Activated T-cell treated with anti-CD3 and anti-CD28 coated beads for 4 hours (primary cell): ENCODE measurements at places on chromosomes 7 and 10.
A peak's percentile ranks its signal among the peaks of the same experiment; 100 is the strongest.

GRCh38 chr7:141235656-141236055 lies 161.8 kb downstream of the TMEM178B start:
- no peak for DNase-seq

DNA sequence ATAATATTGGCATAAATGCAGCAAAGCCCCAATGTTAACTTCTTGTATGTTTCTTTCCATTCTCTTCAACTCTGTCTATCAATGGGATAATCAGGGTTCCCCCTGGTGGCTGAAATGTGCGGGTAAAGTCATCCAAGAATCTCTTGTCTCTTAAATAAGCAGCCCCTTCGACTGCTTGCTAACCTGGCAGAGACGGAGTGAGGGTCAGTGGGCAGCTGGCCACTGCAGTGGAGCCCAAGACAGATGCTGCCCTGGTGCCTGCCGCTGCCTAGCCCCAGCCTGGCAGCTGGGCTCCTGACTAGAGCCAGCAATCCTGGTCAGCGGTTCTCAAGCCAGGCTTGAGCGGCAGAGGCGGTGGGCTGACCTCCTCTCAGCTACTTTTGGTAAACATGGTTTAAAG lies 248.9 kb downstream of the COBL start:
- peak; percentile 35 for DNase-seq

- no peak for DNase-seq
Measured at GRCh38 chr10:107747851-107748250, 583.3 kb upstream of the SORCS1 start.

DNA sequence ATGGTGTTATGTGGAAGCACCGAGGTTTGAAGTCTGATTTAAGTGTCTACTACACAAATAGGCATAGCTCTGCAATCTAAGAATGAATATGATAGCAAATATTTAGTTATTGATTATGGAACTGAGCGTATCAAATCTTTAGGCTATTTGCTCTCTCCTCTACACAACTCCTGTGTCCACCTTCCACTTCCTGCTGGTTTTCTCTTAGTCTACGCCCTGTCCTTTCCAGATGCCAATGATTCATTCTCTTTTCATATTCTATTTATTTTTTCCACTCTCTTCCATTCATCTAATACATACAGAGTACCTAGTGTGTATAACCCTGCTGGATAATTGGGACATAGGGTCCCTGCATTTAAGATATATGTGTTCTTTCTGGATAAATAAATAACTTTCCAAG lies 83.7 kb downstream of the DGKB start:
- DNase-seq = no peak

DNA sequence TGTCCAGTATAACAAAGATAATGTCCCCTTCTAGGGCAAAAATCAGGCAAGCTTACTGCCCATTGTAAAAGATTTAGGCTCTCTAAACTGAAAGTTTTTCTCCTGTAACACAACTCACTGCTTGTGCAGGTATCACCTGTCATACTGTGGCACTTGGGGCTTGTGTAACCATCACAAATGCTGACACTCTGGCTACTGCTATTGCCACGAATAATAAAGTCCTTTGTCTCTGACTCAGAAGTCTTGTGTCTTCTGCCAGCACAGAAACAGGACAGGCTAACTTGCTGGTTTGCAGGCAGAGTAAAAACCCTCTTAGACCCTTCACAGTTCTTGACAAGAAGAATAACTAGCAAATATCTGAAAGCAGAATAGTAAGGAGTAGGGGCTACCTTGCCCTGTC lies 273.9 kb downstream of the RPS24 start:
- no peak for DNase-seq

- DNase-seq = no peak
Measured at GRCh38 chr10:131421381-131421780, 109.9 kb upstream of the TCERG1L start.

DNA sequence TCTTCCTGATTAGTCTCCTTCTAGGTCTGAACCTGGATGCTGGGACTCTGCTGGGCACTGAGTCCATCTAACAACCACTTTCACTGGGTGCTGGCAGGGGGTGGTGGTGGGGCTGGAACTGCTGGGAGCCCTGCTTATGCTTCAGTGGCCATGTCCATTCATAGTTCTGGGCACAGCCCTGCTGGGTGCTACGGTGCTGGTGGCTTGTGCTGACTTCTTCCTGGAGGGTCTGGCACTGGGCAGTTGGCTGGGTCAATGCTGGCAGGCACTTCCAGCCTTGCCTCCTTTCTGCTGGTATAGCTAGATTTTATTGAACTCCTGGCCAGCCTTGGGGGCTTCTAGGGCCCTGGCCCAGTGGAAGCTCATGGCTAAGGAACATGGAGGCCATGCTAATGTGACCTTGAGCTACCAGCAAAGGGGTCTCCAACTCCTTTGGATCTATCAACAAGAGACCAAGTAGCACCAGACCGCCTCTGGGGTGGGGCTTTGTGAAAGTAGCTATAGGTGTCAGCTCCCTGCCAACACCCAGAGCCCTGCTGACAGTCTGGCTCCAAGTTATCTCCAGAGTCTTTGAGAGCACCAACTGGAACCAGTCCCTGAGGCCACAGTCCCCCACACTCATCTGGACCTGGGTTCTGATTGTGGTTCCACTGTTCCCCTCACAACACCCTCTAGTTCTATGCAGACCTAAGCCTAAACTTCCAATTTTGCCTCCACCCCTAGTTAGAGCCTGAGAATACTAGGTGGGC lies 99.6 kb downstream of the MAGI2 start:
- no peak for DNase-seq

GRCh38 chr7:49324707-49325106 lies 400.4 kb downstream of the CDC14C start:
- no peak for DNase-seq

DNA sequence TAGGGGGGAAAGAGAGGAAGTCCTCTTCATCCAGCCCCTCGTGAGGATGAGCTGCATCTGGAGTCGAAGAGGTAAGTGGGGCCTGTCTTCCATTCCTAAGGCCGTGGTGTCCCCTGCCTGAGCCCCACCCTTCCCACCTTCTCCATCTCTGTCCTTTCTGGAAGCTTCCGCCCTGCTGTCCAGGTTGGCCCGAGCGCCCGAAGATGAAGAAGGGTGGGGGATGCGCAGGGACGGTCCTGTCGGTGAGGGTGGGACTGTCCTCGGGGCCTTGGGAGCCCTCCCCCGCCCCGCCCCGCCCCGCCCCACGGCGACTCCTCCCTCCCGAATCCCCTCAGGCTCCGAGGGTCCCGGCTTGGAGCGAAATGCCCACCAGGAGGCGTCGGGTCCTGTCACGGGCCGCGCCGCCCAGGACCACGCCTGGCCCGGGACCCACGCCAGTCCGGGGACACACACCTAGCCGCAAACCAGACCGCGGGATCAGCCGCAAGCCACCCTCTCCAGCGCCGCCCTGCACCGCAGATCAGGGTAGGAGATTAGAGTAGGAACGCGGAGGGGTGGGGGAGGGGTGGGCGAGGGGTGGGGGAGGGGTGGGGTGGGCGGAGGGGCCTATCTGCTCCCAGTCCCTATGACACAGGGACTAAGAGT lies 15.3 kb downstream of the GPRIN2 start:
- no peak for DNase-seq
